ENCODE measurements at places on chromosomes 2 and 18. TPM values are rescaled to one million over a fixed set of nuclear protein-coding genes. Genes with fewer than 3 reads are reported as not detected.

Gene LCT
- total RNA-seq = not detected

Gene TBR1
- 95.6 TPM for total RNA-seq

Gene GRHL1
- total RNA-seq = 3.2 TPM

Gene TLX2
- total RNA-seq = not detected
